GM10248 (cell line): ENCODE measurements at places on chromosomes 6 and 20.

GRCh38 chr20:63121749-63122405, 94.1 kb downstream of the YTHDF1 start:
- DNase-seq, result no peak

- no peak for DNase-seq
These were observed 86.7 kb downstream of the TRERF1 start for GRCh38 chr6:42365021-42365420.

GRCh38 chr6:88013554-88013953, 34.1 kb upstream of the SPACA1 start:
- no peak for DNase-seq

DNA sequence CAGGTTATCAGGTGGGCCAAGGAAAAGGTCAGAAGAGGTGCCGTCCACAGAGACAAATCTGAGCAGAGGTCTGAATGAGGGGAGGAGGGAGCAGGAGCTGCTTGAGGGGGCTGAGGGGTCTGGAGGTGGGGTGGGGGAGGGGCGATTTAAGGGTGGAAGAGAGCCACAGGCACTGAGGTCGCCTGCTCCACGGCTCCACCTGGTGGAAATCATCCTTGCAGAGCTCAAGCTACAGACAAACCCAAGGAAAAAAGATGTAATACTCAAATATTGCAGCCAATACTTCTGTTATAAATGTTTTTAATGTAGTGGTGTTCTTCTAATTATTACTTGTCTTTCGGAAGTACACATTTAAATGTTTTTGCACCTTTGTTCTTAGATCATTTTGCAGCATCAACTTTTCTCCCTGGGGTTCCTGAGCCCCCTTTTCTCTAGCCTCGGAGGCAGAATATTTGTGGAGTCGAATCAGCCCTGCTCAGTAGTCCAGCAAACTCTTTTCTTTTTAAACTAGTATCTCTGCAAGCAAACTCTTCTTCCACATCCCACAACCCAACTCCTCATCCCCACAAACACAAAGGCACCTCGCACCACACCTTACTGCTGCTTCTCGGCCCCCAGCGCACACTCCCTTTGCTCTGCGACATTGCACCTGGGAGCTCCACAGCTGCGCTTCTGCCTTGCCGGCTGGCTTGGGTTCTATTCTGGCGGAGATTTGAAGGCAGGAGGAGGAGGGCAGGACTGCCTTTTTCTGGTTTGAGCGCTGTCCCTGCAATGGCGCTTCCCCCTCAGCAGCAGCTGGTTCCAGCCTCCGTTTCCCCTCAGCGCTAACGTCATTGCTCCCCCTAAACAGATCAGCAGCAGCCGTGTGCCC, 51.0 kb upstream of the TFAP2A start:
- DNase-seq, result peak; percentile 50
